Spinal cord (tissue), 10 donors: ENCODE measurements at places on chromosomes 11 and 22.

DNA sequence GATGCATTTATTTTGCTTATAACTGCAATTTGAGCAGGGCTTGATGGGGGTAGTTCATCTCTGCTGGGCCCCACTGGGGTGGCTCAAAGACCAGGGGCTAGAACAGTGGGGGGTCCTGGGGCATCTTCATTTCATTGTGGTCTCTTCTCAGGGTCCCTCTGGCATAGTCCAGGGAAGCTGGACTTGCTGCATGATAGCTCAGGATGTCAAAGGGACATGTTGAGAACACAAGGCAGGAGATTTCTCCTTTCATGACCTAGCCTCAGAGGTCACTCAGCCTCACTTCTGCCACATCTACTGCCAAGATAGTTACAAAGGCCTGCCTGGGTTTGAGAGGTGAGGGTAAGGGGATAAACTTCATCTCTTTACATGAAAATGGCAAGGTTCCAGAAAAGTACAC, 89.5 kb downstream of the CWC15 start:
- DNase-seq: no peak

DNA sequence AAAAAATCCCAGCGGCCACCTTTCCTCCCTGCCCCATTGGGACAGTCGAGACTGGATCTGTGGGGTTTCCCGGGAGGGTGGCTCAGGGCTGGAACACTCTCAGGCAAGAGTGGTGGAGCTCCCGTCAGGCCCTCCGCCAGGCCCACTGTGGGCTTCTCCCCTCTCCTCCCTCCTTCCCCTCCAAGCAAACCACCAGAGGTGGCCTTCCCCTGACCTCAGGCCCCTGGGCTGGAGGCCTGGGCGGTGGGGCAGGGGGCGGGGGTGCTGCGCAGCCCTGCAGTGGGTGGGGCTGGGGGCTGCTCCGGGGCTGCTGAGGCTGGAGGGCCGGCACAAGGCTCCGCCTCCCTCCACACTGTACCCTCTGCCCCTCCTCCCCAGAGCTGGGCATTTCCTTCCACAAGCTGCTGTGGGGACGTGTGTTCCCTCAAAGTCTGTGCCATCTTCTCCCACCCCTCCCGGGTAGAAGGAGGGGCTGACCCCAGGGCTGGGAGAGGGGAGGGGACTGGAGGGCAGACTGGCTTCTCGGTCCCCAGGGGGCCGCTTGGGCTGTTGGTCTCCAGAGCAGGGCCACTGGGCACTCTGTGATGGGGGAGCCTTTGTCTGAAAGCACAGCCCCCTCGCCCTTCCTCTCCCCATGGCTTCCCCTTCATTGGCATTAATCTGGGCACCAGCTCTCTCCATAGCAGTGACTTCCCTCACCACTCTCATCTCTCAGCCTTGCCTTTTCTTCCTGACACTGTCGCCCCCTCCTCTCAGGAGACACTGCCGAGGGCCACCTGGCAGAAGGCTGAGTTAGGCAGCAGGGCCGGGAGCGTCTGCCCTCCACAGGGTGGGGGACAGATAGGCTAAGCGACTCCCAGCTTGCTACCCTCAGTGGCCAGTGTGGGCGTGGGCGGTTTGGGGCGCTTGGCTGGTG, 7.1 kb downstream of the RCOR2 start:
- DNase-seq: no peak

DNA sequence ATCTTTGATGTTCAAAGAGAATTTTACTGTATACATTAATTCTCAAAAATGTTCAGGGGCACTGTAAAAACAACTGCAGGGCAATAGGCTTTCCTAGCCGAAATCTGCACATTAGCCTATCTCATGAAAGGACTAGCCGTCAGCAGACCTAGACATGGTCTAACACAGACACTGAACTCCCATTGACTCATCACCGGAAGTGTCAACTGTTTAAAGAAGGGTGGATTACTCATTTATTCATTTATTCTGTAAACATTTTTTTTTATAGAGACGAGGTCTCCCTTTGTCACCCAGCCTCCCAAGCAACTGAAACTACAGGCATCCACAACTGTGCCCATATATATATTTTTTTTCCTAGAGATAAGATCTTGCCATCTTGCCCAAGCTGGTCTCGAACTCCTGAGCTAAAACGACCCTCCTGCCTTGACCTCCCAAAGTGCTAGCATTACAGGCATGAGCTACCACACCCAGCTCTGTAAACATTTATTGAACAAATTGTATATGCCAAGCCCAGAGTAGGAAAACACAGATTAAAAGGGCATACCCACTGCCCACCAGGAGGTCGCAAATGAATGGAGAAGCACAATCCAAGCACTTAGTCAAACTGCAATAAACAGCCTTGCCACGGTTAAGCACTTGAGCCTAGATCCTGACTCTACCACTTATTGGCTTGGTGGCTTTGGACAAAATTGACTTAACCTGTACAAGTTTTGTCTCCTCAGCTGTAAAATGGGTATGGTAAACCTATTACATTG, 26.6 kb downstream of the RAB30 start:
- DNase-seq: no peak

DNA sequence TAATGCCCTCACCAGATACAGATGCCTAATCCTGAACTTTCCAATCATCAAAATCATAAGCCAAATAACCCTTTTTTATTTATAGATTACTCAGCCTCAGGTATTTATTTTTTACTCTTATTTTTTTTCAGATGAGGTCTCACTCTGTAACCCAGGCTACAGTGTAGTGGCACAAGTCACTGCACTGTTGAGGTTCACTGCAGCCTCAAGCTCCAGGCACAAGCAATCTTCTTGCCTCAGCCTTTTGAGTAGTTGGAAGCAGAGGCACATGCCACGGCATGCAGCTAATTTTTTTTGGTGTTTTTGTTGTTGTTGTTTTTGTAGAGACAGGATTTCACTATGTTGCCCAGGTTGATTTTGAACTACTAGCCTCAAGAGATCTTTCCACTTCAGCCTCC, 49.5 kb downstream of the TTC28 start:
- no peak for DNase-seq

- DNase-seq: no peak
These were observed 3.0 kb upstream of the SWAP70 start for GRCh38 chr11:9660886-9661285.

GRCh38 chr22:47446331-47446730, 683.9 kb downstream of the TBC1D22A start:
- no peak for DNase-seq

- DNase-seq: peak; percentile 66
These were observed 753 bp upstream of the PPARA start for GRCh38 chr22:46149512-46150033.

DNA sequence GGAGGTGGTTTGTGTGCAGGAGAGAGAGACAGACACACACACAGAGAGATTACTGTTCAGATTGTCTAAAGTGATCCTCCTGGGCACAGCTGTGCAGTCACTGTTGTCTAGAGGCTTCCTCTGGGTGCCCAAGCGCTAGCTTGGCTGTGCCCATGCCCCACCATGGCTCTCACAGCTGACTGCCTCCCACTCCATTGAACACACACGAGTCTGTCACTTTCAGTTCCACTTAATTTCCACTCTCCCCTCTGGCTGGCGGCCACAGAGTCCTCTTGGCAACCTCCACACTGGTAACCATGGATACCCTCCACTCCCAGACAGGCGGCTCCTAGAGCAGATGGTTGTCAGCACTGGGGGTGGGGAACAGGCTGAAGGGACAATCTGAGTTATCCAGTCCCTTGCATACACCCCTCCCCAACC, 29.1 kb downstream of the MAP6 start:
- DNase-seq: peak; percentile 90

- DNase-seq: no peak
These were observed 183.5 kb downstream of the KIRREL3 start for GRCh38 chr11:126817096-126817495.

- no peak for DNase-seq
These were observed 540.0 kb downstream of the SOX6 start for GRCh38 chr11:15816260-15816871.

- DNase-seq: no peak
These were observed 132.2 kb upstream of the CTSC start for GRCh38 chr11:88469561-88470225.

- no peak for DNase-seq
These were observed 36.2 kb downstream of the PPM1F start for GRCh38 chr22:21916309-21916918.

DNA sequence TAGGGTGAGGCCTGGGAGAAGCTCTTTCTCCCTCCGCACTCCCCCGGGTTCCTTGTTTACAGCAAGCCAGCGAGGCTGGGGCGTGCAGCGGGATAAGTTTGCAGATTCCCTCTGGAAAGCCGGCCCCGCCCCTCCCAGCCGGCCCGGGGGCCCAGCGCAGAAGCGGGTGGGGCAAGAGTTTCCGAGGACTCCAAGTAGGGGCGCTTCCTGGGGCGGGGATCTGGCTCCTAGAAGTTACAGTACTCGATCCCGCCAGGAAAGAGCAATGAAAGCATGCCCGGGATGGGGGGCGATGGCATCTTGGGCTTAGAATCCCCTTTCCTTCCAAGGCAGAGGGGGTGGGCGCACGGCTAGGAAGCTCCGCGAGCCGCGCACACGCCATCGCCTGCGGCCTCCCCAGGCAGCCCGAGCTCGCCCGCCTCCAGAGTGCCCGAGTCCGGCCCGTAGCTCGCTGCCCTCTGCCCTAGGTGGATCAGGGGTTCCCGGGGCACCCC, 385 bp downstream of the TST start:
- DNase-seq: no peak

GRCh38 chr22:27029584-27030130, 372.3 kb downstream of the MIAT start:
- DNase-seq: no peak

DNA sequence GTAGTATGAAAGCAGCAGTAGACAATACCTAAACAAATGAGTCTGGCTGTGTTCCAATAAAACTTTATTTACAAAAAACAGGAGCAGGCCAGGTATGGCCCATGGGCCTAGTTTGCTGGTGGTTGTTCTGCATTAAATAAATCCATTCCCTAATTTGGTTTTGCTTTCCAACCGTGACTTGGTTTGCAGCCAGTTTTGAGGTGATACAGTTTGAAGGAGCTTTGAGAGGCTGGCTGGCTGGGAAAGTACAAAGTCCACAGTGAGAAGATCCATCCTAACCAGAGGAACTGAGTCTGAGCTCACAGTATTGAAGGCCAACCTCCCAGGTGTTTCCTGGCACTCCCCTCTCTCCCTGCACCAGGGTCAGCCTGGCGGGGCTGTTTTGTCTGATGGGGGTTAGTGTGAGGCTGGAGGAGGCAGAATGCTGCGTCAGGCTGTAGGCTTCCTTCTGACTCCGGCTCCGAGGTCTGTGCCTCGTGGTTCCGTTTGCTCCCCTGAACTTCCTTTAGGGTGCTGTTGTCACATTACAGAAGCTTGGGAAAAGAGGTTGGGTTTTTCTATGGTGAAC, 129.5 kb downstream of the MICAL2 start:
- DNase-seq: no peak

DNA sequence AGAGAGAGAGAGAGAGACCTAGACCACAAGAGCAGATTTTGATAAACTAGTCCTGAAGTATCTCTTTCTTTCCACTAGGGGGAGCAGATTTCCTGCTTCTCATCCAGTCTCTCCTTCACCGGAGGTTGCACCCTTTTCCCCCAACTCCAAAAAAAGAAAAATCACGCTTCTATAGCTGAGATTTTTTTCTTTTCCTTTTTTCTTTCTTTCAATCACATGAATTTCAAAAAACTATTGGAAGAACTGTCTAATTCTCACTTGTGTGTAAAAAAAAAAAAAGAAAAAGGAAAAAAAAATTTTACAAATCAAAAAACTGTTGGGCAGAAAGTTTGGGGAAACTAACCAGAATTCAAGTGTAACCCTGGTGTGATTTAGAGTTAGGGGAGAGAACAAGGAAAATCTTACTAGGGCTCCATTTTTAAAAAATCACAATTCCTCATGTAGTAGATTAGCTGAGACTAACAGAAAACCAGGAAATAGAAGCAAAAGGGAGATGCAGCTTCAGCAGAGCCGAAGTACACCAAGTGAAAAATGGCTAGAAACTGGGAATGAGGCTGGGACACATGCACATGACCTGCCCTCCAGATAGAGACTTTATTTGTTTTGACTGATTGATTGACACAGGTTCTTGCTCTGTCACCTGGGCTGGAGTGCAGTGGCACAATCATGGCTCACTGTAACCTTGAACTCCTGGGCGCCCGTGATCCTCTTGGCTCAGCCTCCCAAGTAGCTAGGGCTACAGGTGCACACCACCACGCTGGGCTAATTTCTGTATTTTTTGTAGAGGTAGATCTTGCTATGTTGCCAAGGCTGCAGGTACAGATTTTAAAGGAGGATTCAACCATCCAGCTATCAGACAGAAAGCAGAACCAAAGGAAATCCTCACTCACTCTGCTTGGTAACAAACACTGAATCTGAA, 27.1 kb downstream of the SDHD start:
- peak; percentile 86 for DNase-seq

GRCh38 chr22:30891443-30891755, 77.2 kb downstream of the MORC2 start:
- DNase-seq: no peak

DNA sequence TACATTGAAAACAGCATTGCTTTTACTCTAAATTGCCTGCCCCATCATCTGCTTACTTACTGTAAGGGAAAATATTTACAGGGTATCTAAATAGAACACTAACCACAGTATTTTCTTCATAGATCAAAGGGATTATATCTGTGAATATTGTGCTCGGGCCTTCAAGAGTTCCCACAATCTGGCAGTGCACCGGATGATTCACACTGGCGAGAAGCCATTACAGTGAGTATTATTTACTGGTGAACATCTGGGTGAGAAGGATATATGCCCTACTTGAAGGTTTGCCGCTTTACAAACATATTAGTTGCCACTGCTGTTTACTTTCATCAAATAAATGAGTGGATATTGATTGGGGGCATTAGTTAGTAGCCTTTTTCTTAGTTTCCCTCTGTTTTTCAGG, 5.9 kb upstream of the CNTF start:
- no peak for DNase-seq

GRCh38 chr11:74310857-74311256, 583 bp downstream of the P4HA3 start:
- DNase-seq: no peak

- no peak for DNase-seq
These were observed 47.6 kb upstream of the THY1 start for GRCh38 chr11:119470317-119471291.

GRCh38 chr11:130180896-130181294, 21.3 kb downstream of the ST14 start:
- DNase-seq: no peak

DNA sequence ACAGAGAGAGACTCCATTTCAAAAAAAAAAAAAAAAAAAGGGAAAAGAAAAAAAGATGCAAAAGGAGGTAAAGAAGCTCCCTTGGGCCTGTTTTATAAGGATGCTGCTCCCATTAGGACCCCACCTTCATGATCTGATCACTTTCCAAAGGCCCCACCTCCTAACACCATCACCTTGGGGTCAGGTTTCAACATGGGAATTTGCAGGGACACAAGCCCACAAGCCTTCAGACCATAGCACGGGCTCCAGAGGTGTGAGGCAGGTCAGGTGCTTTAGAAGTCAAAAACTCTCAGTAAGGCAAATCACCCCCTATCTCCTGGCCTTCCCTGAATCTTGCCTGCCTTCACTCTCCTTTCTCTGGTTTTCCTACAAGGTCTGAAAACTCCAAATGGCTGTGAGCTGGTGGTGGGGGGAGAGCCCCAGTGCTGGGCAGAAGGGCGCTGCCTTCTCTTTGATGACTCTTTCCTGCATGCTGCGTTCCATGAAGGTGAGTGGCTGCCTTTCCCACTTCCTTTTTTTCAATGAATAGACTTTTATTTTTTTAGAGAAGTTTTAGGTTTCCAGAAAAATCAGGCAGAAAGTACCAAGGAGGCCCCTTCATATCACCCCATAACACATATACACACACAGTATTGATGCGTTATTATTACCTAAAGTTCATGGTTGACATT, 13.2 kb downstream of the ASPHD2 start:
- DNase-seq: no peak

- DNase-seq: no peak
These were observed 1278.4 kb upstream of the TENM4 start for GRCh38 chr11:80719292-80719646.

GRCh38 chr11:128335729-128336128, 251.6 kb downstream of the ETS1 start:
- DNase-seq: no peak
